ENCODE measurements at places on chromosomes 3 and 15.

DNA sequence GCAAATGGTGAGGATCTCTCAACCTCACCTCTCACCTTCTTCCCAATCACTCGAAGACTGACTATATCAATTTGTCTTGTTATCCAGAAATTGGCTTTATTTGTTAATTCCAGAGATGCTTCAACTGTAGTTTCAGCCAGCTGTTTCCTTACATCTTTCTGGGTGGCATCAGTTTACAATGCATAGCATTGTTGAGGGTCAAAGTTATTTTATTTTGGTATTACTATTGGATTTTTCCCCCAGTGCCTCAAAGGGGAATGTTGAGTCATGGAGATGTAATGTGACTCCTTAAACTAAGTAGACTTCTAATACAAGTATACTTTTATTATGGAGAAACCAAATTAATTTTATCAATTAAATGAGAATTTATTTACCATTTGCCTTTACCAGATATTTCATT lies 351.6 kb downstream of the TIGIT start:
- no peak for DNase-seq

GRCh38 chr3:144879701-144880100 lies 908.1 kb downstream of the DIPK2A start:
- DNase-seq: no peak

GRCh38 chr3:67650084-67650483 lies 4.3 kb downstream of the SUCLG2 start:
- DNase-seq: no peak

GRCh38 chr3:9949115-9949514 lies 3.1 kb downstream of the PRRT3 start:
- no peak for DNase-seq

GRCh38 chr3:49732597-49732996 lies 8.8 kb upstream of the GMPPB start:
- DNase-seq: no peak

- DNase-seq: no peak
Observed at GRCh38 chr15:27234593-27234992, 263.6 kb downstream of the GABRG3 start.

- DNase-seq: no peak
Observed at GRCh38 chr3:27633224-27633545, 88.9 kb downstream of the EOMES start.

GRCh38 chr3:118332699-118333098 lies 701.9 kb downstream of the IGSF11 start:
- no peak for DNase-seq

DNA sequence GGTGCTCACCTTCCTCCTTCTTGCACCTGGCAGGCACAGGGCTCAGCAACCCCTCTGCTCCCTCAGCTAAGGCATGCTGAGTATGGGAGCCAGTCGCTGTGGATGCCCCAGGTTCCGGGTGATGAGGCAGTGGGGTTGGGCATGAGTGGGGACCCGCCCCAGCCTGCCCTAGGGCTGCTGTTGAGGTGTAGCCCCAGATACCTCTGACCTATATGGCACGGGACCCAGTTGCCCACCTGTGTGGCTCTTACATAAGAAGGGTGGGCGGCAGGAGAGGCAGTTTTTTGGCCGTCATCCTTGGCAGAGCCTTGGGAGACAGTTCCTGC lies 21.0 kb downstream of the ACSBG1 start:
- DNase-seq: no peak

DNA sequence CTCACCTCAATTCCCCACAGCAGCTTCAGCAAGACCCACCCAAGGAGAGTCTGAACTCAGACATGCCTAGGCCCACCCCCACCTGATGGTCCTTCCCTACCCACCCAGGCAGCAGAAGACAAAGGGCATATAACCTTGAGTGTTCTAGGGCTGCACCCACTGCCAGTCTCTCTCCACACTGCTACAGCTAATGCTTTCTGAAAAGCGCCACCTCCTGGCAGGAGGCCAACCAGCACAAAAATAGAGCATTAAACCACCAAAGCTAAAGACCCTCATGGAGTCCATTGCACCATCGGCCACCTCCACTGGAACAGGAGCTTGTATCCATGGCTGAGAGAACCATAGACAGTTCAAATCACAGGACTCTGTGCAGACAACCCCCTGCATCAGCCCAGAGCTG lies 11.3 kb upstream of the RPL39L start:
- DNase-seq: no peak

- DNase-seq: no peak
Observed at GRCh38 chr15:97874139-97874538, 86.4 kb upstream of the ARRDC4 start.

- DNase-seq: no peak
Observed at GRCh38 chr15:57550640-57551039, 41.1 kb upstream of the MYZAP start.

- DNase-seq: no peak
Observed at GRCh38 chr3:190502946-190503345, 10.9 kb upstream of the IL1RAP start.

GRCh38 chr3:157040456-157040855 lies 119.5 kb downstream of the CCNL1 start:
- no peak for DNase-seq

All from GM04504 (cell line).